Naive thymus-derived CD8-positive, alpha-beta T cell (primary cell): ENCODE measurements at places on chromosomes 2 and 18. TPM values are rescaled to one million over a fixed set of nuclear protein-coding genes. Genes with fewer than 3 reads are reported as not detected.

ALPG gene
- polyA plus RNA-seq: not detected

UGT1A3 gene
- polyA plus RNA-seq: not detected

DNA sequence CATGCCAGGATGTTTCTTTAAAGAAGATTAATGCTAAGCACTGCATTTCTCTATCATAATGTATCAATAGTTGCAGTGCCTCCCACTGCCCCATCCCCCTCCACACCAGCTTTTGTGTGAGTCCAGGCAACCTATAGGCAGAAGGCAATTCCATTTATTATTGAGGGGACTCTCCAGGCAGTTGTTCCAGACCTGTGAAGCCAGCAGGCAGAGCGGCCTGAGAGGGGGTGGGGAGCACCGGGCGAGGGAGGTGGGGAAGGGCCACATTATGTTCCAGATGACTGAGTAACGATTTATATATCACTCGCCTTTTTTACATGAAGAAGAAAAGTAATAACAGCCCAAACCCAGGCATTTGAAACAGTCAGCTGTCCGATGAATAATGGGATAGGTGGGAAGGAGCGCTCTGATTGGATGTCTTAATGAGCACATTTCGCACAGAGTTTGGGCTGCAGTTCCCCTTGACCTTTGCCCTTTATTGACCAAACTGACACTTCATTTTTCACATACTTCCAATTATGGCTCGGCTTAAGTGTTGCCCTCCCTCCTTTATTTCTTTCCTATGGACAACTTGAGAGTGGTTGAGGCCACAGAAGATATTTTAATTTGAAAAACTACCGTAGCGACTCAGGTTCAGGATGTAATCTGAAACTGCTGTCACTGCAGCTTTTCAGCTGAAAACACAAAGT lies 34.4 kb downstream of the MEIS1 start:
- no peak for DNase-seq

- no peak for DNase-seq
Measured at GRCh38 chr2:167652401-167652800, 595.0 kb downstream of the STK39 start.

DNA sequence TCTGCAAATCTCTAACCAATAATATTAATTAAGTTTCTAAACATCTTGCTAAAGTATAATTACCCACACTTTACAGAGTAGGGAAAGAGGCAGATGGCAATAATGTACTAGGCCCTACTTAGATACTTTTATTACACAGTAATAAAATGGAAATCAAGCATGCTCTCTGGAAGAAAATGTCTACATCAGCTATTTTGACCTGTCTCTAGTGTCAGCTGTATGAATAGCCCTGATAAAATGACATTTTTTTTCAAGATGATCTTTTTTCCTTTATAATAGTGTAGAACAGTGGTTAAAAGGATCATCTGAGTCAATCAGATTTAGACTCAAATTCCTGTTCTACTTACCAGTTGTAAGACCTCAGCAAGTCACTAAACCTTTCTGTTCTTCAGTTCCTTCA lies 397.3 kb downstream of the GRB14 start:
- no peak for DNase-seq

DNA sequence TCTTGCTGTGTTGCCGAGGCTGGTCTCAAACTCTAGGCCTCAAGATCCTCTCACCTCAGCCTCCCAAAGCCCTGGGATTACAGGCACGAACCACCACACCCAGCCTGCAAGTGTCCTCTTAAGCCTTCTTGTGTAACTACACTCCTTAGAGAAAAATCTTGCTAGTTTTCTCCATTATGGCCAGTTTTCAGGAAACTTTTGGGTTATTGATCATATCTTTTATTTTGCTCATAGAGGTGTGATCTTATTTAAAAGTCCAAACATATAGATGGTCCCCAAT lies 2.4 kb downstream of the SOCS6 start:
- no peak for DNase-seq

GRCh38 chr2:46956981-46957531 lies 41.5 kb upstream of the MCFD2 start:
- no peak for DNase-seq

- DNase-seq: no peak
Measured at GRCh38 chr2:144020047-144020446, 499.9 kb downstream of the ZEB2 start.
